H7 (cell line): ENCODE measurements at places on chromosomes 3 and 15. TPM values are rescaled to one million over a fixed set of nuclear protein-coding genes. Genes with fewer than 3 reads are reported as not detected.
A peak's percentile ranks its signal among the peaks of the same experiment; 100 is the strongest.

The BDH1 gene
- 25.3 and 25.7 TPM in 2 replicates for total RNA-seq

The SCN5A gene
- total RNA-seq, result 2.9 and 8.1 TPM in 2 replicates

The ZBTB38 gene
- 6.7 and 9.5 TPM in 2 replicates for total RNA-seq

The CD200 gene
- total RNA-seq, result 40.9 and 49.4 TPM in 2 replicates

The COX5A gene
- total RNA-seq, result 154 and 185 TPM in 2 replicates

The FETUB gene
- not detected in 2 replicates for total RNA-seq

The DISP2 gene
- 0.04 and 0.52 TPM in 2 replicates for total RNA-seq

The OR4M2 gene
- total RNA-seq, result not detected in 2 replicates

DNA sequence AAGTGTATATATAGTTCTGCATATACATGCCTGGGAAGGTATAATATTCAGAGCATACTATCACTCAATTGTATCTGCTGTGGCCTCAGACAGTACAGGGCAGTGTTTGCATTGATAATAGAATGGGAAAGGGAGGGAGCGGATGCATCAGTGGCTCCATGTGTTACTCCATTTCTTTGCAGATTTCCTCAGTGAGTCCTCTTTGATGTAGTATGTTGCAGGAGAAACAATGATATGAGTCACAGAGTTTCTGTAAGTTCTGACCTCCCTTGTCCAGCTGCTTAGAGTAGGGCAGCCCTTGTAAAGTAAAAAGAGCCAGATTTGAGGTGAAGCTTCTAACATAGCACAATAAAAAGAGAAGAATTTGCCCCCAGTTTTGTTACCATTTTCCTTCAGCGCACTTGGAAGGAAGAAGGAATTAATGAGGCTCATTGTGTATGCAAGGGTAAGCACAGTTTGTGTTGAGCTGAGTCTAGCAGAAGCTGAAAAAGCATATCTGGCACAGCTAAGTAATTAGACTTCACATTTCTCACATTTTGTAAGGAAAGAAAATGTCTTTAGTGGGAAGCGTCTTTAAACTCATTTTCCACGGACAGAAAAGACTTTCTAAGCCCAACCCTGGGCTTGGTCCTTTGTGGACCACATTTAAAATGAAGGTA is 555.8 kb upstream of the IL12A start:
- DNase-seq, result no peak

DNA sequence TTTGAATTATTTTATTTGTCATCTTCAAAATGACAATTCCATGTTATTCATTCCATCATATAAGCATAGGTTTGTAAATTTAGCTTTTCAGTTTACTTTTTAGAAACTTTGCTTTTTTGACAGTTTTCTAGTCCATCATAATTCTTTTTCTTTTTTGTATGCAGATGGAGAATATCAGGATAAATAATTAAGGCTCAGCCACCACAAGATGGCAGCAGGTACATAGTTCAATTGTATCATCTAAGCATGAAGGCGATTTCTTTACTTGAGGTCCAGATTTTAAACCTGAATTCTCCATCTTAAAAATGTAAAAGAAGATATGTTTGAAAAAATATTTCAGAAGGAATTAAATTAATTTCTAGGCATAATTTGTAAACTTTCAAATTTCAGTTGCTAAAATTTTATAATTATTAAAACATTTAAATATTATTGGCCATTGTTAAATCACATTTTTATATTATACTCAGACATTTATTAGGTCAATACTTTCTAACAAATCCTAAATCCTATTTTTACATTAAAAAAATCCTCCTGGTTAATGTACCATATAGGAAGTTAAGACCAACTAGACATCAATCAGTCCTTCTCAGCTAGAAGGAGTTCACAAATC is 15.1 kb downstream of the PLSCR5 start:
- DNase-seq, result no peak

DNA sequence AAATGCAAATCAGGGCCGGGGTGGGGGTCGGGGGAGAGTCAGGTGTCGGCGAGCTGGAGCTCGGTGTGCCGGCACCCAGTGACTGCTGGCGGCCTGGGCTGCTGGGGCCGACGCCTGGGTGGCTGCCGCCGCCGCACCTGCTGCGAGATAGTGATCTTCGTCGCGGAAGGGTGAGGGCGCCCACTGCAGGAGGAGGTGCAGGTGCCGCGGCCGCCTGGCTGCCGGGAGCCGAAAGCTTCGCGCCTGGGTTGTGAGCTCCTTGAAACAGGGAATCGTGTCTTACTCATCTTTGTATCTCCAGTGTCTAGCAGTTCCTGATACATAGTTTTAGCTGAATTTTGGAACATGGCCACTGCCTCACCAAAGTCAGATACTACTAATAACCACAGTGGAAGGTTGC is 64.0 kb upstream of the CPOX start:
- DNase-seq, result peak; percentile 77

DNA sequence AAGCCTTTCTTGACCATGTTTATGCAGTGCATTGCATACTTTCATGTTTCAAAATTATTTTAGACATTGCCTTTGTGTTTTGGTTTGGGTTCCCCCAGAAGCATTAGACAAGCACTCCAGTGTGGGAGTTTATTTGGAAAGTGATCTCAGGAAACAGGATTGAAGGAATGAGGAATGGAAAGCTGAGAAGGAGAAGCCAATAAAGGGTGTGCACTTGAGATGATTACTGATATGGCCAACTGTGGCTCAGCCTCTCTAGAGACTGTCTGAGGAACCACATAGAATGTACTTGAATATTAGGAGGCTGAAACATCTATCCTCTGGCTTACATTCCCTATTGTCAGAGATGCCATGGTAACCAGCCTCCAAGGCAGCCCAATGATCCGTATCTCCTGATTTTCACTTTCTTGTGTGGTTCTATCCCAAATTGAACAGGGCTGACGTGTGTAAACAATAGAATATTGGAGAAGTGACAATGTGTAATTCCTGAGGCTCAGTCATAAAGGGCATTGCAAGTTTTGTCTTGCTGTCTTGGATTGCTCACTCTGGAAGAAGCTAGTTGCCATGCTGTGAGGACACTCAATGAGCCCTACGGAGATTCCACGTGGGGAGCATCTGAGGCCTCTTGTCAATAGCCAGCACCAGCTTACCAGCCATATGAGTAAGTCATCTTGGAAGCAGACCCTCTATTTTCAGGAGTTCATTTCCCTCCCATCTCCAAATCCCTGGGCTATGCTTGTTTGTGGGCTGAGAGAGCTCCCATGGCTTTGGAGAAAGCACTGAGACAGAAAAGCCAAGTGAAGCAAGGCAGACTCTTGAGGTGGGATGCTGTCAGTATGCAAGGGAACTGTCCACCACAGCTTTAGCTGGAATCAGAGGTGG is 84.7 kb downstream of the SCN11A start:
- no peak for DNase-seq

GRCh38 chr3:12569836-12570235 is 12.9 kb downstream of the MKRN2 start:
- DNase-seq, result no peak
